ENCODE measurements at places on chromosomes 2 and 18.

DNA sequence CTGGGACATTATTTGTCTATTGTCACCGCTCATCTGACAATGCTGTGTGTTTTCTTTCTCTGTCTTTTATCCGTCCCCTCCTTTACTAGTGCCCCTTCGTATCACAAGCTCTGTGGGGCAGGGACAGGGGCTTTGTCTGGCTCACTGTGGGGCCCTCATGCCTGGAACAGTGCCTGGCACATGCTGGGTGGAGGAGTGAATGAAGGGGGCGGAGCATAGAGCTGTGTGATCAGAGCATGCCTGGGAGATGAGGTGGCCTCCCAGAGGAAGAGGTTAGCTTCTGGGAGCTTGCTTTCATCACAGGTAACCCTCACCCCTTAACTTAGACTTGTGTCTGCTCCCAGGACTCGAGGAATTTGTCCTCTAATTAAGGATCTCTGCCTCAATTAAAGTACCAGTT lies 16.4 kb downstream of the MTCL1 start:
- DNase-seq = no peak

DNA sequence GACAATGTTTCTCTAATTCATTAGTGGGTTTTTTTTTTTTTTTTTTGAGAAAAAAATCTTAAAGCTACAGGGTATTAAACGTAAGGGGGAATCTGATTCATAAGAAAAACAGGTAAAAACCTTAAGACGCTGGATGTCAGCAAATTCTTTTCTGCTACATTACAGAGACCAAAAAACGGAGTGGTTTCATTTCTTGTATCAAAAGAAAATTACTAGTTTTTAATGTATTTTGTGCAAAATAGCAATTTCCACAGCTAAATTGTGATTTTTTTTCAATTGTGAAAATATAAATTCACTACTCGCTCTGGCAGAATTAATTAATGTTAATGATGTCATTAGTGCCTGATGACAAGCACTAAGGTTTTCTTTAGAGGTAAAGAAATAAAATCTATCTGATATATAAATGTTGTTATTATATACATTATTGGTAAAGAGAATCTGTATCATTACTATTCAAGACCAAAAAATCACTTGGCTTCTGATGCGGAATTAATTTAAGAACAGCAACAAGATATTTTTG lies 9.9 kb downstream of the OTX1 start:
- no peak for DNase-seq

DNA sequence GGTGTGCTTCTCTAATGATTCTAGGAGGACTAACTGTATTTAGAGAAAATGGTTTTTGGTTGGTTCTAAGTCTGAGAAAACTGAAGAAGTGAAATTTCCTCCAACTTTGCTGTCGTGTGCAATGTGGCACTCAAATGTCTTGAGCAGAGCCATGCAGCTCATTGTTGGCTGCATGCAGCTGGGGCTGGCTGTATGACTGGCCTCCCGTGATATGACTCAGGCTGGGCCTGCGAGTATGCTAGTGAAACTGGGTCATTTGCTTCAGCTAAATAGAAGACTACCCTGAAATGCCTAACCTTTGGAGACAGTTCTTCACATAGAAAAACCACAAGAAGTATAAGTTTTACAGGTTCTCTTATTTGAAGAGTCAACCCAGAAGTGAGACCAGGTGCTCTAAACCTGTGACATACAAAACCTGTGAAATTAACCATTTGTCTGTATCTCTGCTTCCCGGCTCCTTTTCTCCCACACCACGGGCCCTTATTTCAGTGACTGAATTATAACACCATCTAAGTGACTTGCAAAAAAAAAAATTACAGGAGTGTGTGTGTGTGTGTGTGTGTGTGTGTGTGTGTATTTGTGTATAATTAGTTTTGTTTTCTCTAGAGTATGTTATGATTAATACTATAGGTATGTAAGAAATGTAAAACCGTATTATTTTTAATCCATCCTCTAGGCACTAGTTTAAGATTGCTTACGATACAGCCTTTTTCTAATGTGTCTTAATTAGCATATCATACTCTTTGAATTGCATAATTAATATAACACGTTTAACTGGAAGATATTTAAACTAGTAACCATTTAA lies 15.9 kb downstream of the POLI start:
- DNase-seq = no peak

GRCh38 chr2:9547262-9547991 lies 8.2 kb downstream of the ADAM17 start:
- no peak for DNase-seq

DNA sequence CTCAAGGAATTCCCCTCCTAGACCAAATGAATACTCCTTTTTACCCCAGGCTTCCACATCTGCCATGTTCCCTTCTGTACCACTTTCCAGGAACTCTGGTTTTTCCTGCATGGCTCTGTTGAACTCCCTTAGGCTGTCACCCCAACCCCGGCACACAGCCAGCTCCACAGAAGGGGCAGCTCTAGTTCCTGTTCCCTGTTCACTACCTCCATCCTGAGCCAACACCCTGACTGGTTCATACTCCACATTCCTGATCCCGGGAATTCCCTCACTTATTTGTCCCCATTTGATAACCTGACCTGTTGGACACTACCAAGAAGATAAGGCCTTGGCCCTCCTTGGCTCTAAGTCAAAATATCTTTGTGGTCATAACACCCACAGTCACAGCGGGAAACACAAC lies 280.9 kb upstream of the RAB6C start:
- DNase-seq = no peak

DNA sequence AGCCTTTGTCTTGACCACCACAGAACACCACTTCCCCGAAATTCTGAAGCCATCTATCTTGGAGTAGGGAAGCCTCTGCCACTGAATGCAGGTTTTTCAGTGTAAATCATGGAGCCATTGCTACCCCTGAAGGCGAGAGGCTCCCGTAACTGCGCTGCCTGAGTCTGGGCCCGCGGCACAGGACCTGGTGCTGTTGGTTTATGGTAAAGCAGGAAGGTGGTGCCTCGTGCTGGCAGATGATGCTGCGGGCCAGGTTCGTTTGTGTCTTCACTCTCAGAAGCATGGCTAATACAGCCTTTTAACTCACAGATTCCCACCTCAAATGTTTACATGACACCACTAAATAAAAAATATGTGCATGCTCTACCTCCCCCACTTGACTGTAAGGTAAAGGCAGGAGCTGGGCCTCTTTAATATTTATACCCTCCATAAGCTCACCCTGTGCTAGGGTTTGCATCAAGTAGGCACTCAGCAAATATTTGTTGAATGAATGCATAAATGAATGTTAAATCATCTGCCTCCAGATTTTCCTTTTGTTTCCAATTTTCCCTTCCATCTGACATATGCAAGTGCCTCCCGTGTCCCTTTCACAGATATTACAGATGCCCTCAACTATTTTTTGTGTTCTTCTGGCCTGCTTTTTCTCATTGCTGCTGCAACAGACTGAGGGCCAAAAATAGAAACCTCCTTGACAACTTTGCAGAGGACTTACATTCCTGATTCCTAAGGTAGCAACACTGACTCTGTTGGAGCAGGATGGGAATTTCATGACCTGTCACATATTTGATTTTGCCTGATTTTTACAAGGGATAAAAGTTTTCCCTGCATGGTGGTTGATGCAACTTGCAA lies 83.5 kb upstream of the CPO start:
- DNase-seq = no peak

DNA sequence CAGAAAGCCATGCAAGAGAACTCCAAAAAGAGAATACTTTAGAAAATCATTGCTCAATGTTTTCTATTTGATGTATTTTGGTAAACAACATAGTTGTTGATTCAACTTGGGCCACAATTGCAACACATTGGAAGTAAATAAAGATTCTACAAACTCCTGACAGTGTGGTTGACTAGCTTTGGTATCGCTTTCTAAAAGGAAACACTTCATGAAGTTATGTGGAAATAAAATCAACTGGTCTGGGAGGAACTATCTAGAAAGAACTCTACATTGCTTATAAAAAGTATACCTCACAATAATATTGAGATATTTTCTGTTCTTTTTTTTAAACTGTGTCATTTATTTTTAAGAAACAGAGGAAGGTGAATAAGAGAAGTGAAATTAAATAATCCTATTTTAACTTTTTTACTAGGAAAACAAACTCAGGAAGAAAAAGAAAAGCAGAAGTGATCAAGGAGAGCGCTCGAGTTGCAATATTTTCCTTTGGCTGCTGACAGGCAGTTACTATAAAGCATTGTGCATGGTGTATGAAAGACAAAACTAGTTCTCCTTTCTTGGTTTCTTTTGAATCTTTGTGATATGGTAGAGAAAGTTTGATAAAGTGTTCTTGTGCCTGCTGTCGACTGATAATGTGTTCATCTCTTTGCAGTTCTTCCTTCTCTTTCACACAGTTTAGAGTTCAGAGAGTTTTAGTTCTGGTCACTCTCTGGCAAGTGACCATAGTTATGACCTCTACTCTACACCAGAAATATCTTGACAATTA lies 3.0 kb downstream of the DHRS9 start:
- no peak for DNase-seq

- DNase-seq = no peak
These were observed 5.1 kb downstream of the ZNF236 start for GRCh38 chr18:76827205-76828200.

GRCh38 chr2:85566265-85566664 lies 5.0 kb upstream of the GGCX start:
- no peak for DNase-seq
